ENCODE measurements at places on chromosomes 7 and 10. TPM values are rescaled to one million over a fixed set of nuclear protein-coding genes. Genes with fewer than 3 reads are reported as not detected.

Gene CELF2
- total RNA-seq, result 139 TPM

Gene PNLIPRP3
- total RNA-seq, result not detected

Gene OPN1SW
- not detected for total RNA-seq

Gene ADRB1
- not detected for total RNA-seq

Gene SH2D4B
- 0.11 TPM for total RNA-seq

Gene AKR1C4
- total RNA-seq, result not detected

Gene FXYD4
- not detected for total RNA-seq

Gene MALRD1
- total RNA-seq, result not detected

Gene HTR5A
- total RNA-seq, result not detected

Gene LIPM
- total RNA-seq, result not detected

Gene SLC13A1
- total RNA-seq, result not detected

Gene STAG3
- 7.8 TPM for total RNA-seq

Gene GPNMB
- 1.3 TPM for total RNA-seq

Gene PKD2L1
- total RNA-seq, result 0.30 TPM

Gene DNA2
- total RNA-seq, result 39.8 TPM

Gene NPC1L1
- not detected for total RNA-seq

Gene WNT2
- not detected for total RNA-seq

Gene CAPZA2
- 181 TPM for total RNA-seq

Gene KAZALD1
- 0.45 TPM for total RNA-seq

Gene SEC23IP
- 97.4 TPM for total RNA-seq

Gene NPSR1
- not detected for total RNA-seq

Gene PGAM2
- total RNA-seq, result not detected

Gene TMEM130
- not detected for total RNA-seq

Gene ANKRD7
- 0.45 TPM for total RNA-seq

Measured in activated T-helper 17 cell treated with anti-CD3 and anti-CD28 coated beads, Interleukin-2, amount 50 U/mL, for 72 hours (primary cell).